ENCODE measurements at places on chromosomes 13 and 19.

DNA sequence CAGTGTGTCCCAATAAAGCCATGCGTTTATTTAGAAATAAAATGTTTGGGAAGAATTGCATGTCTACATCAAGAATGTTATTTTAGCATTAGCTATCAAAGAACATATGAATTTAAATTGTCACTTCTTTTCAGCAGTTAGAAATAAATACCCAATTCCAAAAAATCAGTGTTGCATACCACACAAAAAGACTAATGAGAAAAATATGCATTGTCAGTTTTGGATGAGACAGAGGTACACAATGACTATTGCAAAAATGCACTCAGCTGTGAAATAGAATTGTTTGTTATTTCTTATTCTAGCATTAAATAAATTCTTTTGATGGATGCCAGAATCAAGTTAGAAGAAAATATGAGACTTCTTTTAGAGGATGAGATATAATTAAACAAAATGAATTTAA, 833.9 kb downstream of the SLITRK1 start:
- no peak for DNase-seq

DNA sequence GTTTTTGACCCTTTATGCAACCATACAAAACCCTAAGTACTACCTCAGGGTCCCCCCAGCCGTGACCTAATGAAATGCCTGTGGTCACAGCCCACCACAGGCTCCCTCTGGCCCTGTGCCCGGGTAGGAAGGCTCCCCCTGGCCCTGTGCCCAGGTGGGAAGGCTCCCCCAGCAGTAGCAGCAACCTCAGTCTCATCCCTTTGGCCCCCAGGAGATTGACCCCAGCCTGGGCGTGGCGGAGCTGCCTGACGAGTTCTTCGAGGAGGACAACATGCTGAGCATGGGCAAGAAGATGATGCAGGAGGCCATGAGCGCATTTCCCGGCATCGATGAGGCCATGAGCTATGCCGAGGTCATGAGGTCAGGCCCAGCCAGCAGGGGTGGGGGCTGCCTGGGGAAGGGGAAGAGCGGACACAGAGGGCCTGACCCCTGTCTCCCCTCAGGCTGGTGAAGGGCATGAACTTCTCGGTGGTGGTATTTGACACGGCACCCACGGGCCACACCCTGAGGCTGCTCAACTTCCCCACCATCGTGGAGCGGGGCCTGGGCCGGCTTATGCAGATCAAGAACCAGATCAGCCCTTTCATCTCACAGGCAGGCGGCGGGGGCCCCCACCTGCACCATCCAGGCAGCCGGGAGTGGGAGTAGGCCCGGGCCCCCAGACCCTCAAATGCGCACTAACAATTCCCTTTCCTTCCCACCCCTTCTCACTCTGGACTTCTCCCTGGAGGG, 6.3 kb upstream of the BEST2 start:
- DNase-seq, result no peak

- no peak for DNase-seq
Observed at GRCh38 chr13:21338156-21338555, 120.9 kb downstream of the ZDHHC20 start.

GRCh38 chr13:25738342-25739196, 313.2 kb downstream of the SHISA2 start:
- no peak for DNase-seq

GRCh38 chr19:5667751-5668271, 12.5 kb downstream of the MICOS13 start:
- DNase-seq, result no peak

- no peak for DNase-seq
Observed at GRCh38 chr13:22040810-22041364, 370.0 kb downstream of the FGF9 start.

- no peak for DNase-seq
Observed at GRCh38 chr13:35225159-35225558, 251.3 kb downstream of the MAB21L1 start.

DNA sequence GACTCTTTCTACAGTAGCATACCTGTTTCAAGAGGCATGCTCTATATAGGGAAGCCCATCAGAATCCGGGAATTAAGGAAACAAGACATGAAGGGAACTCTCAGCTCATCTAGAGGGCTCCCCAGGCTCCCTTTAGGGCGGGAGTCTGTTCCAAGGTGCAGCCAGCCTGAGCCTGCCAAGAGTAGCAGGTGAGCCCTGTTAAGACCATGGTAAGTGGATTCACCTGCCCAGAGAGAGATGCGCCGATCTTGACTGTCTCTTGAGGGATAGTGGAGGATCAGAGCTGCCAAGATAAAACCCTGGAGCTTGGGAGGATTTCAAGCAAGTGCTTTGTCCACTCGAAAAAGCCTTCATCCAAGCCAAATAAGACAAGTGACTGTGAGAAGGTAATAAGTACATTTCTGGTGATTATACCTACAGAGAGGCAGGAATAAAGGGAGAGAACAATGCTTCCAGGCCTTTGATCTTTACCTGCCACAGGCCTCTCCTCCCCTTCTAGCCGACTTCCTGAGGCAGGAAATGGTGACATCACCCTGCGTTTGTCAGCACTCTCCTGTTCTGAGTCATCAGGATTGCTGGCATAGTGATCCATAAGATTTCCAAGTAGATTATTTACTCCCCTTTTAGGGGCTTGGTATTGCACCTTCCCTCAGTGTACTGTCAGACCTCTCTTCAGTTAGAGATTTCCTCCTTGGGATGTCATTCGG, 31.5 kb downstream of the KLF5 start:
- DNase-seq, result no peak

DNA sequence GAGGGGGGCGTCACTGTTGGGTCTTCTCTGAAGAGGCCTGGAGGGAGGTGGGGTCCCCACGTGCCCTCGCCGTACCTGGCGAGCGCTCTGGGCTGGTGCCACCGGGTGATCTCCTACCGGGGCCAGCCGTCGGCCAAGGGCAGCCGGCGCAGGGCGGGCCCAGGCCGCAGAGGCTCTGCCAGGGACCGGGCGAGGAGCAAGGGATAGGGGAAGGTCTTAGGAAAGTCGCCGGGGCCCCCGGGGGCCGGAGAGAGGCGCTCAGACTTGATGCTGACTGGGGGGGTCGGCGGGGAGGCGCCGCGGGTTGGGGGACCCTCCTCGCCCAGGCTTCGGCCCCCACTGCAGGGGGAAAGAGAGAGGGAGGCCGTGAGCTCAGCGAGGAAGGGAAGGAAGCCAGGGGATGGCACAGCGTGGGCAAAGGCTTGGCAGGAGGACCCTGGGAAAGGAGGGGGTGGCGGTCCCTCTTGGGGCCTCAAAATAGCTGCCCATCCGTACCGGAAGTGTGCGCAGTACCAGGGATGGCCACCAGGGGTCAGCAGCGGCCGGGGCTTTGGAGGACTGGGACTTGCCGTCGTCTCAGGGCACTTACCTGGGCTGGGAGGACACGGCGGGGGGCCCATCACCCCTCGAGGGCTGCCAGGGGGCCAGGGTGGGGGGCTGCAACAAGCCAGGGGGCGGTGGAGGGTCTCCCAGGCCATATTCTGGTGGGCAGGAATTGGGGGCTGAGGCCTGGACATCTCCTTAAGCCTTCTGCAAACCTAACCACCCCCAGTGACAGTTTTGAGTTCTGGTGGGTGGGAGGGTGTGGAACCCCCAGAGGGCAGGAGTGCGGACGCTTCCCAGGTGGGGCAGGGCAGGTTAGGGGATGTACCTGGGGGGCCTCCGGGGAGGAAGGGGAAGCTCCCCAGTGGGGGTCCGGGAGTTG, 7.7 kb upstream of the TMEM161A start:
- DNase-seq, result peak; percentile 78

- no peak for DNase-seq
Observed at GRCh38 chr19:45117671-45118070, 24.7 kb downstream of the PPP1R37 start.

GRCh38 chr19:57406516-57407123, 4.3 kb upstream of the ZNF17 start:
- peak; percentile 37 for DNase-seq

- no peak for DNase-seq
Observed at GRCh38 chr13:73040484-73040883, 18.3 kb upstream of the KLF5 start.

DNA sequence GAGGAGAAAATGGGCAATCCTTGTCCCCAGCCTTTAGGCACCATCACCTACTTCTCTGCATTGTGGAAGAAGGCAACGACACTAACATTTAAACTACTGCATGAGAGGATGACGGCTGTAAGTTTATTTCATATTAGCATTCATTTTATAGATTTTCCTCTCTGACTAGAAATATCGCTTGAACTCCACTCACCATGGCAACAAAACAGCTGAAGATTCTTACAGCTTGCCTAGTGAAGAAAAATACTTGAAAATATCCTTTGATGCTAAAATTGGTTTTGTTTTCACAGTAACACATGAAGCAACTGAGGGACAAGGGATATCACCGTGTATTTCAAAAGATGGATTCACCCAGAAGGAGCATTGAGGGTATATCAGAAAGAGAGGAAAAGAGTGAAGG, 284.3 kb downstream of the LIG4 start:
- DNase-seq, result no peak

- DNase-seq, result no peak
Observed at GRCh38 chr19:18719541-18719940, 36.1 kb downstream of the CRTC1 start.

DNA sequence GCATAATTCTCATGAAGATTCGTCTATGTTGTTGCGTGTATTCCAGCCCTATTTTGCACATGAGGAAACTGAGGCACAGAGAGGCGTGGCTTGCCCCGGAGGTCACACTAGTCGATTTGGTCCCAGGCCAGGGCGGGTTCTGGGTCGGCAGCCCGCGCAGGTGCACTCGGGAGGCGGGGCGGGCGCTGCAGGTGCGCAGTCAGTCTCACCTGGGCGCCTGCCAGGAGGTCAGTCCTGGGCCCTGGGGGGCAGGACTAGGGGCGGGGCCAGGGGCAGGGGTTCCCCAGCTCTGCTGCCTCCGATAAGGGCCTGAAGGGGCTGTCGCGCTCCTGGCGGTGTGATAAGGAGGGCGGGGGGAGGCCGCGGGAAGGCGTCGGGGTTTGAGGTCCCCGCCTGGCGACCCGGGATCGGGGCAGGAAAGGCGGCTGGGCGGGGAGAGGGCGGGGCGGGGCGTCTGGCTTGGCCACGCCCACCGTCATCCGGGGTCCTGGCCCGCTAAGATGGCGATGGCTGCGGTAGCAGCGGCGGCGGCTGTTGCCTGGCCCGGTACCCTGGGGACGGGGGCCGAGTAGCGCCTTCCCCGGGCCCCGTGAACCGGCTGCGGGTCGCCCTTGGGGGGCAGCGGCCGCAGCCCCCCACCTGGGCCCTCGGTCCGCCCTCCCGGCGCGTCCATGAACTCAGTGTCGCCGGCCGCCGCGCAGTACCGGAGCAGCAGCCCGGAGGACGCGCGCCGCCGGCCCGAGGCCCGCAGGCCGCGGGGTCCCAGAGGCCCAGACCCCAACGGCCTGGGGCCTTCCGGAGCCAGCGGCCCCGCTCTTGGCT, at the start of gene ATG4D:
ATG4D (plus strand) TSS at position 485 of the 822 bp plus-strand sequence; CDS start at position 672, 187 bp downstream.
- peak; percentile 65 for DNase-seq

GRCh38 chr19:27671876-27672275, 1541.1 kb downstream of the UQCRFS1 start:
- no peak for DNase-seq

- DNase-seq, result no peak
Observed at GRCh38 chr13:43299374-43299773, 276.0 kb downstream of the DNAJC15 start.

DNA sequence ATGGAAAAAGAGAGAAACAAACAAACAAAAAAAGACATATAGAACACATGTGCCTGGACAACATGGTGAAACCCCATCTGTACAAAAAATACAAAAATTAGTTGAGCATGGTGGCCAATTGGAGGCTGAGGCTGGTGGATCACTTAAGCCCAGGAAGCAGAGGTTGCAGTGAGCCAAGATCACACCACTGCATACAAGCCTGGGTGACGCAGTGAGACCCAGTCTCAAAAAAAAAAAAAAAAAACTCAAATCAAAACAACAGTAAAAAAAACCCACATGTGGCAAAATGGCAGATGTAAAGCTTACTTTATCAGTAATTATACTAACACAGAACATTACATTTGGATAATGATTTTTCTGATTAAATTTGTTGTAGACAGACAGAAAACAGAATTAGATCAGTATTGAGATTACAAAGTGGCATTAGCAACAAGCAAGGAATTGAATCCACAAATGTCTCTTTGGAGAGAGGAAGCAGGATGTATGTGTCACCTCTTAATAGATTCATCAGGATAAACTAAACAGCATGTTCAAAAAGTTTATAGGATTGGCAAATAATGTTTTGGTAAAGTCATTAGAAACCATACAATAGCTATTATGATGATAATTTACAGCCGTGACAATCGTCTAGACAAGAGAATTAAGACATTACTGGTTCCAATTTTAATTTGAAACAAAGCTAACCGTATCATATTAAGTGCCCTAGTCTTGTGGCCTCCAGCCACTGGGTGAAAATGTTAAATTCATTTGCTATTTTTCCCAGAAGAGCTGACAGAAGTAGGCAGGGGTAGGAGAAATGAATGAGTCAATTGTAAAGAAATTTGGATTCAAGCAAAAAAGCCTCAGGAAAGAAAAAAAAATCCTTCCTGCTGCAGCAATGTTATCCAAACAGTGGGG, 206.0 kb downstream of the FGF14 start:
- no peak for DNase-seq

DNA sequence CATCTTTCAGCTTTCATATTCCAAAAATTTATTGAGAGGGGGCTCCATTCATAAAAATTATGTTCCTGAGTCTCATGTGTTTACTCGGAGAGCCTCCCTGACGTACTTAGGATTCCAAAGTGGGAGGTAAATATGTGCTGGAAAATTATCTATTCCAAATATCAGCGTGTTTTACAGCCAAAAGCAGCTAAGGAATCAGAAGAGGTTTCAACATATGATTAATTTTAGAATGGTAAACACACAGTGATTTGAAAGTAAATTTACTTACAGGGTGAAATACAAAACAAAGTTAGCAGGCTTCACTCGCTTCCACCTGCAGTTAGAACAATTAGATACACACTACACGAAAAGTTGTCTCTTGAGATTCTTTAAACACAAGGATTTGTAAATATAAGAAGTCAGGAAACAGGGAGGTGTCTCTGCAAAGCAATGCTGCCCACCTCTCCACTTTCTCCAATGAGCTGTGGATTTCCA, 313.8 kb upstream of the NBEA start:
- no peak for DNase-seq

DNA sequence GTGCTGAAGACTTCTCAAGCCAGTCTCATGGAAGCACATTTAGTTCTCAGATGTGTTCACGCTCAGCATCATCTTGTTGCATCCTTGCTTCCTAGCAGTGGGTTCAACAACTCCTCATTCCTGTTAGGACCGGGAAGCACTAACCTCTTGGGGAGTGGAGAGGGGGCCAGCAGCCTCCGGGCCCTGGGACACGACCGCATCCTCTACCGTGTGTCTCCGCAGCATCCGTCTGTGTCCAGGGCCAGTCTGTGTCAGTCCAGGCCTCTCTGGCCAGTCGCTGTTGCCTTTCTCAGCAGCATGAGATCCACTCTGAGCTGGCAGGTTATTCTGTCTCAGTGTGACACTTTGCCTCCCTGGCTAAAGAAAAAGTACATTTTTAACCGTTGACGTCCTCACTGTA, 17.0 kb downstream of the PDCD5 start:
- no peak for DNase-seq

- DNase-seq, result no peak
Observed at GRCh38 chr19:50419580-50420035, 870 bp downstream of the SPIB start.

DNA sequence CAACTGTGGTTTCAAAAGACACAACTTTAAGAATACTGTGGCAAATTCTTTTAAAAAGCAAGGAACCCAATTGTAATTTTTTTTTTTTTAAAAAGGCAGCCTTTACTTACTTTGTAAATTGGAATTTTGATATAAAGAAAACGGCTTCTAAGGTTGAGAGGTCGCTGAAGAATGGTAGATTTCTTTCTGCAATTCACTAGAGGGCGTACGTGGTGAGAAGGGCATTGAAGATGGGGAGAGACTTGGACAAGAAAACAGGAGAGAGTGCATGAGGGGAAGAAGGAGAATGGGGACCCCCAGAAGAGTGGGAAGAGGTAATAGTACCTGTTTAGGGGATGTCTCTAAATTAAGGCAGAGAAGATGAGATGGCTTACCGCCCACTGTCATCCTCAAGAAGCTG, 33.5 kb upstream of the PABPC3 start:
- DNase-seq, result no peak

Measured in activated T-helper 1 cell treated with anti-CD3 and anti-CD28 coated beads, Interleukin-2, amount 50 U/mL, for 16 hours (primary cell).